ENCODE measurements at places on chromosomes 6 and 20. TPM values are rescaled to one million over a fixed set of nuclear protein-coding genes. Genes with fewer than 3 reads are reported as not detected.
A peak's percentile ranks its signal among the peaks of the same experiment; 100 is the strongest.

DNA sequence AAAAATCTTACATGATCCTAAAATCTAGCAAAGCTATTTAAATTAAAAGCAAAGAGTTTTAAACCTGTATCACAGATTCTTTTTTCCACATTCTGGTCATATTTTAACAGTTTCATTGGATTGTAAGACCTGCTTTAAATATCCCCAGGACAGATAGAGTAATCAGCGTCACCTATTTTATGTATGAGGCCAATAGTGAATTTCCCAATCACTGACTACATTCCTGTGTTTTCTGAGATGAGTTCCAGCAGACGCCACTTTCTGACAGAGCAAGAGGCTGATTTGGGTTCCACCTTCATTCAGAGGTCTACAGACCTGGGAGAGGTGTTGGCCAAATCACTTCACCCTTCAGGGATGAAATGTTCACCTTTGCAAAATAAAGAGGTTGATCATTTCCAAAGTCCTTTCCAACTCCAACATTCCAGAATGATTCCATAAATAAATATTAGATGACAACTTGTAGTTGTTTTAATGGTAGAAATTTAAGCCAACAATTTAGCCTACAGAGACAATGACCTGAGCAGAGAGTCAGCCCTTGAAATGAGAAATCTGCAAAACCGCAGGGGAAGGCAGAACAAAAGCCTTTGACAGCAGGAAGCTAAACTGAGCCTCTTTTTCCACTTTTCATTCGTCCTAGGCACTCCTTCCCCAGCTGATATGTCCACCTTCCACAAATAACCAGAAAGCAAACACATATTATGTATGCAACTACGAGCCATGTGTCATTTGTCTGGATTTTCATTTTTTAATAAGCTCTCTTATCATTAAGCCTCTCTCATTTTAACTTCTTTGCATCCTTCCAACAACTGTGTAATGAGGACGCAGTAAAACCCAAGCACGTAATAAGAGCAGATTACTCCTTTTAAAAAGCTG lies 105.2 kb downstream of the TFAP2A start:
- H3K4me3 ChIP-seq = no peak overlapping the region
- H3K36me3 ChIP-seq = no peaks in the 10 kb centered on the region
- H3K4me1 ChIP-seq = no peaks in the 10 kb centered on the region
- H3K27me3 ChIP-seq = no peaks in the 10 kb centered on the region
- no peak overlapping the region for H3K27ac ChIP-seq

DNA sequence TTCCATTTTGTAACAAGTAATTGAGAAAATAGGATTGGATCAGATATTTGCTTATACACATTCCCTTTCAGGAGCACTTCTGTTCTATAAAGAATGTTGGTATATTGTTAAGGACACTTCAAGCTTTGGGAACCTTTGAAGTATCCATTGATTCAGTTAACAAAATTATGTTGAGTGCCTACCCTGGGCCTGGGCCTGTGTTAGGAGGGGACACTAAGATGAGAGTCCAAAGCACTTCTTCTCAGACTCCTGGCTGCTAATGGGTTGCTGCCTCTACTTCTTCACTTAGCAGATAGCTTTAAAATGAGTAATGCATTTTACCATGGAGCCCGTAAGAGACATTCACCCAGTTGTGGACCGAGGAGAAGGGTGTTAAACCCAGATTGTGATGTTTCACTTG lies 40.3 kb downstream of the PTPN1 start:
- H3K4me3 ChIP-seq = no peak overlapping the region
- peaks cover 22% of the 10 kb centered on the region for H3K36me3 ChIP-seq
- DNase-seq = no peak
- no peak overlapping the region for H3K27ac ChIP-seq
- no peaks in the 10 kb centered on the region for H3K27me3 ChIP-seq

- H3K27me3 ChIP-seq = peaks cover 9% of the 10 kb centered on the region
- peaks cover 16% of the 10 kb centered on the region for H3K4me1 ChIP-seq
- H3K27ac ChIP-seq = no peak overlapping the region
- H3K4me3 ChIP-seq = no peak overlapping the region
- DNase-seq = peak; percentile 54
Measured at GRCh38 chr6:167141667-167142432, 15.9 kb downstream of the GPR31 start.

GRCh38 chr20:63734946-63735858 lies 1.3 kb upstream of the LIME1 start:
- DNase-seq = peak; percentile 20
- H3K36me3 ChIP-seq = peaks cover 33% of the 10 kb centered on the region
- peak overlapping the region; percentile 87 for H3K4me3 ChIP-seq
- H3K27ac ChIP-seq = peak overlapping the region; percentile 92
- H3K4me1 ChIP-seq = peaks cover 29% of the 10 kb centered on the region

- H3K4me1 ChIP-seq = peaks cover 9% of the 10 kb centered on the region
- H3K27me3 ChIP-seq = peaks cover 18% of the 10 kb centered on the region
- H3K4me3 ChIP-seq = no peak overlapping the region
- no peaks in the 10 kb centered on the region for H3K36me3 ChIP-seq
- no peak overlapping the region for H3K27ac ChIP-seq
- DNase-seq = no peak
Measured at GRCh38 chr6:17902974-17903373, 84.5 kb downstream of the KIF13A start.

DNA sequence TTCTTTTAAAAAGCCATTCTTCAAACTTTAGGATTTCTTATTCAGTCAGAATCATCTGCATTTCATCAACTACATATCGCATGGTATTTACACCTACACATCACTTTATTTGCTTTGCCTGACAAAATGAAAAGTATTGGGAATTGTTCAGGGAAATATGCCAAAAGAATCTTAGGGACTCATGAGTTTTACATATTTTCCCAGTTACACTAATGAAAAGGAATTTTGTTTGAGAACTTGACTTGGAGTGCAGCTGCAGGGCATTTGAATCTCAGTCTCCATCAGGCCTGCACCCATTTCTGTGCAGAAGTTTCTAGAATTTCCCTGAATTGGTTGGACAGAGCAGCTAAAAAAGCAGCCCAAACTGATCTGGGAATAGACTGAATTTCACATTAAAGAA lies 65.3 kb downstream of the MTHFD1L start:
- H3K27ac ChIP-seq = no peak overlapping the region
- no peak for DNase-seq
- no peaks in the 10 kb centered on the region for H3K4me1 ChIP-seq
- H3K36me3 ChIP-seq = peaks cover 33% of the 10 kb centered on the region
- no peak overlapping the region for H3K4me3 ChIP-seq

GRCh38 chr20:19735446-19735845 lies 22.6 kb upstream of the RIN2 start:
- H3K36me3 ChIP-seq = no peaks in the 10 kb centered on the region
- no peaks in the 10 kb centered on the region for H3K27me3 ChIP-seq
- H3K4me3 ChIP-seq = no peak overlapping the region
- DNase-seq = no peak

- H3K4me1 ChIP-seq = no peaks in the 10 kb centered on the region
- no peaks in the 10 kb centered on the region for H3K36me3 ChIP-seq
Measured at GRCh38 chr6:74177506-74177905, 481.5 kb downstream of the CD109 start.

Gene DYNLT2
- 2.6 TPM for total RNA-seq

Gene PARD6B
- total RNA-seq = 6.0 TPM

Gene SIRPB1
- total RNA-seq = 1.5 TPM

Gene NKX2-4
- total RNA-seq = not detected

Gene MDC1
- 52.4 TPM for total RNA-seq

Gene FAM83B
- not detected for total RNA-seq

Gene SLPI
- not detected for total RNA-seq

Gene TSPO2
- not detected for total RNA-seq

Gene SFTA2
- total RNA-seq = not detected

Gene HLA-DQA2
- total RNA-seq = not detected

Gene KCNK15
- not detected for total RNA-seq

Gene DLK2
- total RNA-seq = not detected
